ENCODE measurements at places on chromosomes 11 and 22. TPM values are rescaled to one million over a fixed set of nuclear protein-coding genes. Genes with fewer than 3 reads are reported as not detected.

CATSPERZ gene
- not detected for total RNA-seq

NLRP14 gene
- total RNA-seq, result 0.51 TPM

SPCS2 gene
- 91.5 TPM for total RNA-seq

HTR3A gene
- total RNA-seq, result 242 TPM

C22orf42 gene
- not detected for total RNA-seq

APOA5 gene
- total RNA-seq, result not detected

GUCD1 gene
- total RNA-seq, result 144 TPM

YAP1 gene
- 0.14 TPM for total RNA-seq

- no peak overlapping the region for H3K4me3 ChIP-seq
- H3K36me3 ChIP-seq, result no peaks in the 10 kb centered on the region
- no peak for DNase-seq
- H3K4me1 ChIP-seq, result no peaks in the 10 kb centered on the region
These were observed 13.1 kb downstream of the MTMR2 start for GRCh38 chr11:95910638-95911368.

- H3K4me3 ChIP-seq, result no peak overlapping the region
- H3K27ac ChIP-seq, result no peak overlapping the region
- DNase-seq, result peak; percentile 76
- peaks cover 34% of the 10 kb centered on the region for H3K4me1 ChIP-seq
These were observed 2.3 kb upstream of the RAD9A start for GRCh38 chr11:67389477-67389876.

- H3K27me3 ChIP-seq, result no peaks in the 10 kb centered on the region
- DNase-seq, result no peak
- H3K4me1 ChIP-seq, result no peaks in the 10 kb centered on the region
- no peaks in the 10 kb centered on the region for H3K36me3 ChIP-seq
- H3K4me3 ChIP-seq, result no peak overlapping the region
These were observed 599.9 kb downstream of the BUD13 start for GRCh38 chr11:116172851-116173250.

DNA sequence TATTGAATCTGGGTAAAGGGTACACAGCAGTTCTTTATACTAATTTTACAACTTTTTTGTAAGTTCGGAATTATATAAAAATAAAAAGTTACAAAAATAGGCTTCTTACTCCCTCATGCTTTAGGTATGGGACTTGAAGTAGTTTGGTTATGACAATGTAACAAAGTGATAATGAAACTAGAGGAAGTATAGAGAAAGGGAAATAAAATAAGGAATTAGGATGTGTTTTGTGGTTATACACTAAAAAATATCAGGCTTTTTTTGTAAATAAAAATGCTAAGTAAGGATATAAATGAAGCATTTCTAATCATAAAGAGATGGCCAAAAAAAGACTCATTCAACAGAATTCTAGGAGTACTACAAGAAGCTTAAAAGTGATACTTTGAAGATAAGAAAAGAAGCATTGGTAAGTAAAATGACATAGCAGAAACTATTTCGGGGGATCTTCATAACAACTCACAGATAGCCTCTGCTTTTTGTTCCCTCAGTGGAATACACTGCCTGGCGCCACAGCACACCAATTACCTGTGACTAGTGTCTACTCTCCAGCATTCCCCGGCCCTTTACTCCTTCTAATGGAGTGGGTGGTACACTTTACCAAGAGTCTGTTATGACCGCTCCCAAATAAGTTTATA is 322.7 kb upstream of the PITPNB start:
- no peak overlapping the region for H3K27ac ChIP-seq
- no peaks in the 10 kb centered on the region for H3K4me1 ChIP-seq
- no peak overlapping the region for H3K4me3 ChIP-seq
- no peak for DNase-seq

- H3K4me1 ChIP-seq, result no peaks in the 10 kb centered on the region
- DNase-seq, result no peak
- no peaks in the 10 kb centered on the region for H3K36me3 ChIP-seq
- no peak overlapping the region for H3K27ac ChIP-seq
- no peak overlapping the region for H3K4me3 ChIP-seq
- H3K27me3 ChIP-seq, result no peaks in the 10 kb centered on the region
These were observed 27.7 kb downstream of the FADS3 start for GRCh38 chr11:61863548-61864081.
